ENCODE measurements at places on chromosomes 2 and 18.

GRCh38 chr2:3222636-3223035 is 155.0 kb downstream of the EIPR1 start:
- no peak for DNase-seq

DNA sequence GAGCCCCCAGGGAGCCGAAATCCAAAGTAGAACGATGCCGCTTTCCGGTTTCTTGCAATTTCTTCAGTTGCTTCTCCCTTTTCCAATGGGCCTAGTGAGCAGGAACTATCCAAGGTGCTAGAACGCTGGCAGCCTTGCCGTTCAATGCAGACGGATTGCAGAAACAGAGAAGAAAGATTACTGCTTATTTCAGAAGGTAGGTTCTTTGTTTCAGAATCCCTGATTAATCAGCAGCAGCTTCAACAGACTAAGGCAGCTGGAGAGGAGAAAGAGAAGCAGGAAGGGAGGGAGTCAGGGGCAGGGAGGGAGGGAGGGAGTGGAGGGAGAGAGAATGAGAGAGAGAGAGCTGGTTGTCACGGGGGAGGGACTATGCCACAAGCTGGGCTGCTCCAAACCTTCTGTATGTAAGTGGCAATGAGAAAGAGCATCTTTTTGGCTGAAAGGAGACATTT is 576 bp downstream of the NYAP2 start:
- DNase-seq = no peak

DNA sequence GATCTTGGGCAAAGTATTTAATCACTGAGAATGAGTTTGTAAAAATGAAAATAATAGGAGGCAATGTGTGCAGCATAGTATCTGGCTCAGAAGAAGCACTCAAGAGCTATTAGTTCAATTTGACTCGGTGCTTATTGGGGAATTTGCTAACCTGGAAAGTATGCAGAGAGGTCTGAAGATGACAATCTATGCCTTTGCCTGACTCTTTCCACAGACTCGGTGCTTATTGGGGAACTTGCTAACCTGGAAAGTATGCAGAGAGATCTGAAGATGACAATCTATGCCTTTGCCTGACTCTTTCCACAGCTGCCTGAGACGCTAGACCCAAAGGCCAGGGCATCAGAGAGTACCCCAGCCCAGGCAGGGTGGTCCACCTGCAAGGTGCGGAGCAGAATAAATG is 12.2 kb upstream of the SH3BP4 start:
- no peak for DNase-seq

GRCh38 chr2:215565897-215566296 is 130.0 kb upstream of the FN1 start:
- no peak for DNase-seq

- DNase-seq = no peak
These were observed 129.1 kb downstream of the ANKRD44 start for GRCh38 chr2:197181491-197181890.

GRCh38 chr2:170530284-170530745 is 184.8 kb upstream of the SP5 start:
- no peak for DNase-seq

- peak; percentile 74 for DNase-seq
These were observed 5.0 kb upstream of the DGKD start for GRCh38 chr2:233349005-233349998.

DNA sequence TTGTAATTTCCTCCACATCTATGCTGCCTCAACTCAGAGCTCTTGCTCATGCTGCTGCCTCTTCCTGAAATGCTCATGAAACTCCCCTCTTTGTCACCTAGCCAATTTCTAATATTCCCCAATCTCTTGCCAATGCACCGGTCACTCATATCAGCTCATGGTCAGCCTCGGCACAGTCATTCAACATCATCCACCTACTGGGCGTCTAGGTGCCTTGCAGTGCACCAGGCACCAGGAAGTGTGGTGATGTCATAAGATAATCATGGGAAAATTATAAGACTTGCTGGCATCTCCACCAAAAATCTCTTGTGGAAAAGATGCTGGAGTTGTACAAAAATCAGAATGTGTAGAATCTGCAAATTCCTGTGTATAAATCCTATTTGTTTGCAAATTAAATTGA is 52.6 kb upstream of the RAB27B start:
- no peak for DNase-seq

DNA sequence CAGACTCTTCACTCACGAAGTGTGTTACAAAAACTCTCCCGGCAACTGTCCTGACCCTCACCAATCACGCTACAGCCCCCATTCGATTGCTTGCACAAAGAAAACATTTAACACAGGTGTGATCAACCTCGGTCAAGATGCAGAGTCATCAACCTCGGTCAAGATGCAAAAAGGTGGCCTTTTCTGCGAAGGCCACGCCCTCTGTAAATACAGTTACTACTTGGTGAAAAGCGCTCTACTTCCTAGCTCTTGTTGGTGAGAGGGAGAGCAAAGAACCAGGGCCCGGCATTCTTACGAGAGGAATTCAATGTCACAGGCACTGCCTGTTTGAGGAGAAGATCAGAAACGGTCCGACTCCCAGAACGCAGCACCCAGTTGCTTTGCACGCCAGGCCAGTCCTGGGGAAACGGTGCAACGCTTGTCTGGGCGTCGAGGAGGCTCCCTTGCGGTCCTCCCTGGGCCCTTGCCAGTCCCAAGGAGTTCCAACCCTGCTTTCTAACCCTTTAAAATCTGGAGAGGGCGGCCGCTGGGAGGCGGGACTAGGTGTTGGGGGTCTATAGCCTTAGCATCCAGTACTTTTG is 1.9 kb downstream of the PIEZO2 start:
- DNase-seq = peak; percentile 36

DNA sequence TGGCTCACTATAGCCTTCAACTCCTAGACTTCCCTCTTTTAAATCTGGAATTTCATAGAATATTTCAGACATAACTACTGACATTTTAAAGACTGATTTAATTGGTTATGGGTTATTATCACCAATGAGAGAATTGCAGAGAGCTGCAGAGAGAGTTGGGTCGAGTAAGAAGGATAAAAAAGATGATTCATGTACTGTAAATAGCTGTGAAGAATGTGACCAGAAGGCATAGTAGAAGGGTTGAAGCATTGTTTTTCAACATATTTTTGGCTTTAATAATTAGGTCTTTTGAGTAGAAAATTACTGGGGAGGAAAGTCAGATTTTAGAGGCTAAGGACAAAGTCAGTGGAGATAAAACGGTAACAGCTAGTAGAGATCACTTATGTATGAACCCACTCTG is 503.2 kb upstream of the SLC8A1 start:
- DNase-seq = no peak

DNA sequence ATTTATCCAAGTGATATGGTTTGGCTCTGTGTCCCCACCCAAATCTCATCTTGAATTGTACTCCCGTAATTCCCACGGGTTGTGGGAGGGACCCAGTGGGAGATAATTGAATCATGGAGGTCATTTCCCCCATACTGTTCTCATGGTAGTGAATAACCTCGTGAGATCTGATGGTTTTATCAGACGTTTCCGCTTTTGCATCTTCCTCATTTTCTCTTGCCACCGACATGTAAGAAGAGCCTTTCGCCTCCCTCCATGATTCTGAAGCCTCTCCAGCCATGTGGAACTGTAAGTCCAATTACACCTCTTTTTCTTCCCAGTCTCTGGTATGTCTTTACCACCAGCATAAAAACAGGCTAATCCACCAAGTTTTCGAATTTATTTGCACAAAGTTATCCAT is 20.3 kb upstream of the CHST10 start:
- no peak for DNase-seq

GRCh38 chr2:119713819-119714490 is 35.0 kb downstream of the TMEM177 start:
- no peak for DNase-seq

DNA sequence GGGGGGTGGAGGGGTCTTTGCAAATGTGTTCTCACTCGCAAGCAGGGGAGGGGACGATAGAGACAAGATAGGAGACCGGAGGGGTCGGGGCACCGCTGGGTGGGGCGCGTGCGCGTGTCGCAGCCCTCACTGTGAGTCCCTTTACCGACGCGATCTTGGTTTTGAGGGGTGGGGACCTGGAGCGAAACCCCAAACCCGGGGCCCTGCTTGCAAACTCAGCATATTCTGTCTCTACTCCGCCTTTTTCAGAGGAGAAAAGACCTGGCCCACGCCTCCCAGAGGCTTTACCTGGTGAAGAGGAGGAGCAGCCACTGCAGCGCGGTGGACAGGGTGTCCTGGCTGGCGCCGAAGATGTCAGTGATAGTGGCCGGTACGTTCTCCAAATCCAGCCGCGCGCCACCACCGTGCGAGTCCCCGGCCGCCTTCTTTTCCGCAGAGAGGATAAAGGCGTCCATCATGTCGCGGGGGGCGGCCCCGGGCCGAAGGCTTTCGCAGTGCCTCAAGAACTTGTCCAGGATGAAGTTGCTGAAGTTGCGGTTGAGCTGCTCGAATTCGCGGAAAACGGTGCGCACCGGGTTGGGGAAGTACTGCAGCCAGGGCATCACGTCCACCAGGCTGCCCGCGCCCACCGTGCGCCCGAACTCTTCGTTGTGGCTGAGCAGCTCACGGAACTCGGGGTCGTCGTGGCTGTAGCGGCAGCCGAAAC is 1.7 kb downstream of the CYP1B1 start:
- DNase-seq = peak; percentile 43

GRCh38 chr2:205665791-205666190 is 16.5 kb upstream of the NRP2 start:
- no peak for DNase-seq

DNA sequence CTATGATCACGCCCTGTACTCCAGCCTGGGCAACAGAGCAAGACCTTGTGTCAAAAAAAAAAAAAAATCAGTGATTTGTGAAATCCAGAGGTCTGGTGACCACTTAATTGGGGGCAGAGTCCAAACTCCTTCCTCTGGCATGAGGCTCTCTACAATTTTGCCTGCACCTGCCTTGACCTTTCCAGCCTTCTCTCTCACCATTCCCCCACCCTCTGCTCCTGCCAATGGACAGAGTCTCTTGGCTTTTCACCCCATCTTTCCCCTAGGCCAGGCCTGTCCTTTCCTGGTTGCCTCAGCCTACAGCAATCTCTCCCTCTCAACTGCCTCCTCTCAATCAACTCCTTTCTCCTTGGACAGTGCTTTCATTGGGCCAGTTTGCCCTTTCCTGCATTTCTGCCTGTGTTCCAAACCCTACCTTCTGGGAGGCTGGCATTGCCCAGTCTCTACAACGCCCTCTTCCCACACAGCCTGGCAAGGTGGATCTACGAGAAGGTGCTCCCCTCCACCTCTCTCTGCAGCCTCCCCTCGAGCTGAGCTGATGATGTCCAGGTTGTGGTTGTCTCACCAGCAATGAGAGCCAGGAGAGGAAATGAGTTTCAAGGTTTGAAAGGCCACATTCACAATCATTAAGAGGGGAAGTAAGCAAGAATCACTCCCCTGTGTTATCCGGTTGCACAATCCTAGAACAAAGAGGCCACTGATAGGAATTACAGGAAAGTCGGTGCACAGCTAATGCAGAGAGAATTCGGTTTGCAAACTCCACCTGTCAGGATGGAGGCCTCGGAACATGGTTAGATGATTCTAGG is 39.5 kb upstream of the NPAS2 start:
- no peak for DNase-seq

- no peak for DNase-seq
These were observed 36.2 kb downstream of the SPATS2L start for GRCh38 chr2:200342654-200343053.

DNA sequence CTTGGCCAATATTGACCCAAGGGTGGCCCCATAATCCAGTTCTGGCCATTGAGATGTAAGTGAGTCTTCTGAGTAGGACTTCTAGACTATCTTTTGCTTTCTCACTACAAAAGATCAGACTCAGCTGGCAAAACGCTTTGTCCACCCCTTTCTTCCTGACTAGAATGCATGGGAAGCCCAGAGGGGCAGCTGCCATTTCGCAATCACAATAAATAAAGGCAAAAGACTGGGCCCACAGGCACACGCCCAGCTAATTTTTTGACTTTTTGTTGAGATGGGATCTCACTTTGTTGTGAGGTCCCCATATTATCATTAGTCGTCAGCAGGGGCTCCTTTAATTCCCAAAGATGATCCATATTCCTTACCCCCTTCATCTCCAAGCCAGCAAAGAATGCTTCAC is 41.1 kb upstream of the SGPP2 start:
- DNase-seq = no peak

GRCh38 chr2:56077359-56077915 is 106.4 kb upstream of the CCDC85A start:
- DNase-seq = no peak

- no peak for DNase-seq
These were observed 294.2 kb downstream of the FIGN start for GRCh38 chr2:163441603-163442002.

DNA sequence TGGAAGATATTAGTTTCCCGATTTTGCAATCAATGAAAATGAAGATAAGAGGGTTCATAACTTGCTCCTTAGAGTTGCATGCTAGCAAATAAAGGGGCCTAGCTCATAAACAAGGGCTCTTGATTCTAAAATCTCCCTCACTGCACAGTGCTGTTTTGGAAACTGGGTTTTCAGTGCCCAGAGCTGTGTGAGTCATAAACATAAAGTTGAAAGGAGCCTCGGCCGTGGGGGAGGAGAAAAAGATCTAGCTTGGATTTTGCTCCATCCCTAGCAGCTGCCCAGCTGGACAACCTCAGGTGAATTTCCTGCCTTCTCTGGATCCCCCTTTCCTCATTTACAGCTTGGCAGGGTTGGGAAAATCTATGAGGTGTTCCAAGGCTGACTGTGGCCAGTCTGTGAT is 42.5 kb downstream of the LYPD1 start:
- no peak for DNase-seq
